ENCODE measurements at places on chromosomes 3 and 15. TPM values are rescaled to one million over a fixed set of nuclear protein-coding genes. Genes with fewer than 3 reads are reported as not detected.

The PLS1 gene
- 1.2 TPM for total RNA-seq

The ENTPD3 gene
- total RNA-seq, result not detected

The COL6A6 gene
- total RNA-seq, result not detected

The LOXL1 gene
- 275 TPM for total RNA-seq

The EXD1 gene
- not detected for total RNA-seq

The LRRC2 gene
- 0.64 TPM for total RNA-seq

The UROC1 gene
- total RNA-seq, result not detected

The SLC6A1 gene
- total RNA-seq, result not detected

The HRH1 gene
- total RNA-seq, result 6.2 TPM

The CMTM6 gene
- total RNA-seq, result 62.0 TPM

The SUSD5 gene
- total RNA-seq, result 0.21 TPM

The FBLN2 gene
- total RNA-seq, result 83.9 TPM

The RTP1 gene
- total RNA-seq, result not detected

The OR5K2 gene
- not detected for total RNA-seq

The C3orf18 gene
- 14.5 TPM for total RNA-seq

The PRKCD gene
- total RNA-seq, result 14.5 TPM

The EBLN2 gene
- 1.7 TPM for total RNA-seq

The SIDT1 gene
- total RNA-seq, result not detected

The SOX2 gene
- not detected for total RNA-seq

The HHLA2 gene
- not detected for total RNA-seq

The TOPBP1 gene
- total RNA-seq, result 24.2 TPM

The DZIP1L gene
- total RNA-seq, result 9.9 TPM

The BRPF1 gene
- total RNA-seq, result 17.0 TPM

The ECE2 gene
- total RNA-seq, result not detected

The AGBL1 gene
- total RNA-seq, result not detected

The ADAMTSL3 gene
- not detected for total RNA-seq

The FAM81A gene
- total RNA-seq, result not detected

The CLDND1 gene
- total RNA-seq, result 43.3 TPM

The TM4SF1 gene
- 7.7 TPM for total RNA-seq

The MKRN3 gene
- total RNA-seq, result not detected

The GCSAM gene
- total RNA-seq, result not detected

The ANKRD63 gene
- total RNA-seq, result not detected

The IRAK2 gene
- total RNA-seq, result 2.8 TPM

The CAMK2N2 gene
- total RNA-seq, result 6.0 TPM

The GHSR gene
- not detected for total RNA-seq

The MAGEL2 gene
- total RNA-seq, result not detected

The RBP2 gene
- not detected for total RNA-seq

The WNT7A gene
- total RNA-seq, result not detected

The C15orf61 gene
- total RNA-seq, result 6.9 TPM

The ZPLD1 gene
- total RNA-seq, result not detected

The REC114 gene
- total RNA-seq, result not detected

The SYNPR gene
- not detected for total RNA-seq

The RFC4 gene
- total RNA-seq, result 25.5 TPM

The CLDN16 gene
- total RNA-seq, result not detected

The MASP1 gene
- total RNA-seq, result 109 TPM

The KNG1 gene
- not detected for total RNA-seq

The SPTBN5 gene
- 0.57 TPM for total RNA-seq

The NR2F2 gene
- 174 TPM for total RNA-seq

The SCN5A gene
- total RNA-seq, result not detected

The CCDC191 gene
- 0.88 TPM for total RNA-seq

The PAQR5 gene
- total RNA-seq, result 1.0 TPM

The CPN2 gene
- 0.15 TPM for total RNA-seq
